ENCODE measurements at places on chromosomes 7 and 10.

- DNase-seq, result no peak
Measured at GRCh38 chr10:17240616-17241015, 12.6 kb downstream of the VIM start.

- no peak for DNase-seq
Measured at GRCh38 chr7:34190299-34190698, 285.0 kb downstream of the BMPER start.

DNA sequence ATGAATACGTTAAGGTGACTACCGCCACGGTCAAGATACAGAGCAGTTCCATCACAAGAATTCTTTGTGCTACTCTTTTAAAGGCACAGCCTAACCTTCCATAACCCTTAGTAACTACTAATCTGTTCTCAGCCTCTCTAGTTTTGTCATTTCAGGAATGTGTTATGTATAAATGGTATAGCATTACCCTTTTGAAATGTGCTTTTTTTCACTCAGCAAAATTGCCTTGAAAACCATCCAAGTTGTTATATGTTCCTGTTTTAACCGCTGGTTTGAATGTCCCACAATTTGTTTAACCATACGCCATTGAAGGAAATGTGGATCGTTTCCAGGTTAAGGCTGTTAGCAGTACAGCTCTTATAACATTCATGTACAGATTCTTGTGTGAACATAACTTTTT is 32.0 kb downstream of the WAC start:
- no peak for DNase-seq

DNA sequence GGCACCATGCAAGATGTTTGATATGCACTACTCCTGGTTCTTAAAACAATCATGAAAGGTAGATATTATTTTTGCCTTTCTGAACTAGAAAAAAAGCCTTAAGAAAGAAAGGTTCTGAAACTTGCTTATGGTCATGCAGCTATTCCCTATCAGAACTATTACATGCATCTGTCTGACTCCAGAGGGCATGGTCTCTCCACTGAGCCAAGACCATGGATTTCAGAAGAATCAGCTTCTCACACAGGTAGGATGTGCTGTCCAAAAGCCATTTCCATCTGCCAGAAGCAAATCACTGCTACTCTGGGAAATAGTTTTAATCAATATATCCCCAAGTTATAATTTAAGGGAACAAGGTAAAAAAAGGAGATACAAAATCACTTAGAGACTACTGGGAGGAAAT is 69.5 kb downstream of the STK17A start:
- DNase-seq, result no peak

- no peak for DNase-seq
Measured at GRCh38 chr10:78290131-78290750, 256.6 kb downstream of the RPS24 start.

DNA sequence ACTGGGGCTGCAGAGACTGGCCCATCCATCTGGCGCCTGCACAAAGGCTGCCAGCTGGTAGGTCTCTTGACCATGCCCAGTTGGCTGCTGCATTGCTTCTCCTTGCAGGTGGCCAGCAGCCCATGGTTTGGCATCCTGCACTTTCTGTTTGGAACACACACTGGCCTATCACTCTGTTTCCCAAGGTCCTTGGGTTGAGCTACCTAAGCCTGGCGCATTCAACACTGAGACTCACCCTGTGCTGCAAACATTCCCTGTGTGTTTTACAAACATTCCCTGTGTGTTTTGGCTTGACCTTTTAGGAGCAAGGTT is 55.5 kb downstream of the TACR2 start:
- no peak for DNase-seq

GRCh38 chr7:102874966-102875365 is 37.8 kb upstream of the LRRC17 start:
- DNase-seq, result no peak

GRCh38 chr10:6748981-6749635 is 169.0 kb upstream of the PRKCQ start:
- DNase-seq, result no peak

DNA sequence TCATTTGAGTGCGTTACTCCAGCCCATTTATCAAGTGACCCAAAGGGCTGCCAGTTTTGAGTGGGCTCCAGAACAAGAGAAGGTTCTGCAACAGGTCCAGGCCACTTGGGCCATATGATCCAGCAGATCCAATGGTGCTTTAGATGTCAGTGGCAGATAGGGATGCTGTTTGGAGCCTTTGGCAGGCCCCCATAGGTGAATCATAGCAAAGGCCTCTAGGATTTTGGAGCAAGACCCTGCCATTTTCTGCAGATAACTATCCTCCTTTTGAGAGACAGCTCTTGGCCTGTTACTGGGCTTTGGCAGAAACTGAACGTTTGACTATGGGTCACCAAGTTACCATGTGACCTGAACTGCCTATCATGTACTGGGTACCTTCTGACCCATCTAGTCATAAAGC is 358.8 kb upstream of the SEMA3C start:
- no peak for DNase-seq

DNA sequence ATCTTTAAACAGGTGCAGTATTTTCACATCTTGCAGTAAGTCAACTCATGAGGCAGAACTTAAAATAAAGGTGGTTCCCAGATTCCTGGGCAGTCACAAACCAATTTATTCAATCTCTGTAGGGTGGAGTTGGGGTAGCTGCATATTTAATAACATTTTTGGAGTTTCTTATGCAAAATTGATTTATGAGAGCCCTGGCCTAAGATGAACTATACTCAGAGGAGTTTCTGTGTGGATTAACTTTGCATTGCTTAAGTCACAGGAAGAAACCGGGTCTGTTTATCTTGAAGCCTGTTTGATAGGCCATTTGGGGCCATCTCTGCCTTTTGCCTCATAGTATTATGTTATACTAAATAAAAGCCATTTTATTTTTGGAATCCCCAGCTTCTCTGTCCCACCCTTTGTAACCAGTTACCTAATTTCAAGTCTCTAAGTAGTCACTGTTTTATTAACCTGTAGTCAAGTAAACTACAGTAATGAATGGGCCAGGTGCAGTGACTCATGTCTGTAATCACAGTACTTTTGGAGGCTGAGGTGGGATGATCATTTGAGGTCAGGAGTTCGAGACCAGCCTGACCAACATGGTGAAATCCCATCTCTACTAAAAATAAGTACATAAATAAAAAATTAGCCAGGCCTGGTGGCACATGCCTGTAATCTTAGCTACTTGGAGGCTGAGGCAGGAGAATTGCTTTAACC is 104.4 kb upstream of the FAM3C start:
- DNase-seq, result no peak

DNA sequence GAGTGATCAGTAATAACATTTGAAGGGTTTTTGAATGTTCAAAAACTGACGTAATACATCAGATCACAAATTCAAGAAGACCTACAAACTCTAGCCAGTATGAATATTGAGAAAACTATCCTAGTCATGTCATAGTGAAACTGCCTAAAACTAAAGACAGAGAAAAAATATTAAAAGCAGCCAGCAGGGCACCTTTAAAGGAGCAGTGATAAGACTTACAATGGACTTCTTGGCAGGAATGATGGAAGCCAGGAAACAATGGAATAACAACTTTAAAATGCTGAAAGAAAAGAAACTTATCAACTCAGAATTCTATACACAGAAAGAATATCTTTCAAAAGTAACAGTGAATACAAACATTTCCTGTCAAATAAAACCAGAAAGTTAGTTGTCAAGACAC is 78.3 kb upstream of the CTBP2 start:
- no peak for DNase-seq

- DNase-seq, result no peak
Measured at GRCh38 chr7:37081436-37081835, 357.1 kb upstream of the AOAH start.

GRCh38 chr10:117731121-117731791 is 188.7 kb downstream of the EMX2 start:
- DNase-seq, result no peak

GRCh38 chr10:126087796-126088505 is 191.6 kb downstream of the FANK1 start:
- DNase-seq, result no peak

GRCh38 chr7:70694434-70694970 is 437.4 kb upstream of the GALNT17 start:
- no peak for DNase-seq

GRCh38 chr10:88270871-88271713 is 312.0 kb downstream of the RNLS start:
- no peak for DNase-seq

- no peak for DNase-seq
Measured at GRCh38 chr7:818031-818699, 14.1 kb upstream of the SUN1 start.

DNA sequence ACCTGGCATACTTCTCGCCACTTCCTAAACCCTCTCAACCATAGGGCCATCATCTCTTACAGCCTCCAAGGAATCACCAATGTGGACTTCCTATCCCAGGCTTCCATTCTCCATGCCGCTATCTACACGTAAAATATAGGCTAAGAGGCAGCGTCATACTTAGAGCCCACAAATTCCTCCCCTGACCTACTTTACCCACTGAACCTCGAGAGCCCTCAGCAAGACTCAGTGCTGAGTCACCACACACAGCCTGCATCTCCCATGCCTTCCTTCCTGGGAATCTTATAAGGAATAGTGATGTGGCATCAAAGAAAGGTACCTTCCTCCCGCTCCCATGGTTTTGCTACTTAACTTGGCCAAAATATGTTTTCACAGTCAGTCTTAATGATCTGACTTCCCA is 435.6 kb upstream of the NFE2L3 start:
- no peak for DNase-seq

- no peak for DNase-seq
Measured at GRCh38 chr7:115471891-115472290, 550.0 kb downstream of the MDFIC start.

DNA sequence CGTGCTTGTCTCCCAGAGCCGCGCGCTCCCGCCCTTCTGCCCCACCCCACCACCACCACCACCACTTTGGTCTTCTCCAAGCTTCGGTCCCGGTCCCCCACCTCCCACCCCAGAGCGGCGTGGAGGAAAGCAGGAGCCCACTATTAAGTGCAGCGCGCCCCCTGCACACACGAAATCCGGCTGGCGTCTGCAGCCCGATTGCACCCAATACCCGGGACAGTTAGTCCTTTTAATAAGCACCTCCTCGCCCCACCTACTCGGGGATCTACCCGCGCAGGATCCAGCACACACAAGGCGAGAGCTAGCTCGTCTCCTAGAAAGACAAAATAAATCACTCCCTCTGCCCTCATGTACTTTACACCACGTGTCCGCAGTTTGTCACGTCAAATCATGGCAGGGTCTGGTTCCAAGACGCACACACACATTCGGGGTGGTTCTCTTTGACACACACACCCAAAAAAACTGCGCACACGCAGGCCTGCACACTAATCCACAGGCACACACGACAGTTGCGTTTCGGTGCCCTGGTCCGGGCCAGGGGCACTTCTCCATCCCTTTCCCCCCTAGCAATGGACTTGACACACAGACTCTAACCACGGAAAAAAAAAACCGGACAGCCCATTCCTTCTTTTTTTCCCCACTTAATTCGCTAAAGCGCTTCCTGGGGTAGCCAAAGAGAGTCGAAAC is 1.6 kb downstream of the SFMBT2 start:
- peak; percentile 57 for DNase-seq

Measured in HAP-1 (cell line).